ENCODE measurements at places on chromosomes 3 and 15.

DNA sequence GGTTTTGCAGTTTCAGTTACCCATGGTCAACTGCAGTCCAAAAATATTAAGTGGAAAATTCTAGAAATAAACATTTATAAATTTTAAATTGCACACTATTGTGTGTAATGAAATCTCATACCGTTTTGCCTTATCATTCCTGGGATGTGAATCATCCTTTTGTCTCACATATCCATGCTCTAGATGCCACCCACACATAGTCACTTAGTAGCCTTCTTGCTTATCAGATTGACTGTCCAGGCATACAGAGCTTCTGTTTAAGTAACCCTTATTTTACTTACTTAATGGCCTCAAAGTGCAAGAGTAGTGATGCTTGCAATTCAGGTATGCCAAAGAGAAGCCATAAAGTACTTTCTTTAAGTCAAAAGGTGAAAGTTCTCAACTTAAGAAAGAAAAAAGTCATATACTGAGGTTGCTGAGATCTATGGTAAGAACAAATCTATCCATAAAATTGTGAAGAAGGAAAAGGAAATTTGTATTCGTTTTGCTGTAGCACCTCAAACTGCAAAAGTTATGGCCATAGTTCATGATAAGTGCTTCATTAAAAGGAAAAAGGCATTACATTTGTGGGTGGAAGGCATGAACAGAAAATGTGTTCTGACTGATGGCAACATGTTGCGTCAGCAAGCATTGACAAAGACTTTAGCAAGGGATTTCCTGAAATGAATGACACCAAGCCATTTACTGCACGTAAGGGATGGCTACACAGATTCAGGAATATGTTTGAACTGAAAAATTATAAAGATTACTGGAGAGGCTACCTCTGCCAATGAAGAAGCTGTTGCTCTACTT, 43.8 kb downstream of the SPATA16 start:
- DNase-seq = no peak

DNA sequence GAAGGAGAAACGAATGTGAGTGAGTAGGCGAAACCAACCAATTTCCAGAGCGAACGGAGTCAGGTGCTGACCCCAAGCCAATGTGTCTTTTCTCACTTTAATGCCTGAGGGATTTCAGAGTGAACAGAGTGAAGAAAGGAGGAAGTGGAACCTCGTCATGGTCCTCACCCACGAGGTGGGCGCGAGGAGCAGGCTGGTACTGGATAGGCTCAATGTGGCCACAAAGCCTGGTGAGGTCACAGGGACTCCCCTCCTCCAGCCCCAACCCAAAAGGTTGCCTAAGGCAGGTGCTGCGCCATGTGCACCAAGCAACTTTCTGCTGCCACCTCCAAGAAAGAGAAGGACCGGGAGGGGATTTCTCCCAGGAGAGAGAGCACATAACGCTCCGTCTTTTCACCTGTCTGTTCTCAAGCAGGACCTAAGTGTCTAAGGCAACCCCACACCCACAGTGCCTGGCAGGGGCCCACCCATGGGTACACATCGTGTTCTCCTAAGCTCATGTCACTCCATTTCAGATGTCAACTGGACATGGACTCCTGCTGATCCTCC, 3.8 kb downstream of the NRROS start:
- DNase-seq = no peak

DNA sequence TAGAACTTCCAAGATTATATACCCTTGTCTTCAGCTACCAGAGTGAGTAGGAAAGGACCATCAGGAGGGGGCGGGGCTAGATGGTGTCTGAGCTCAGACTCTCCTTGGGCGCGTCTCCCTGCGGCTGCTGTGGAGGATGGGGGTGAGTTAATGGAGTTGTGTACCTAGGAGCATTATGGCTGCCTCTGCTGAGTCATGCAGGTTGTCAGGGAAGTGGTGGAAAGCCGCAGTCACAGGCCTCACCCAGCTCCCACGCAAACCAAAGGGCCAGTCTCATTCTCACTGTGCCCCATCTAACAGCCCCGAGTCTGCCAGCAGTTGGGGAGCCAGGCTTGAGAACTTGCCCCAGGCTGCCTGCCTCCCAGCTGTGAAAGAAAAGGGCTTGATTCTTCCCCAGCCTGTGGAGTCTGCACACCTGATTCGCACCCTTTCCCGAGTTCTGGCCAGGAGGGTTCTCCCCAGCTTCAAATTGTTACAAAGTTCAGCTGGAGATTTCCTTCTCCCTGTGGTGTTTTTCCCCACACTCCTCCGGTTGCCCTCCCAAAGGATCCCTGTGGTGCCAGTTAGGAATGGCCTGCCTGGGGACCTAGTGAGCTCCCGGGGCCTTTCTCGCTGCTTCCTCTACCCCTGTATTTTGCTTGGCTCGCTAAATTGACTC, 143.3 kb downstream of the HCN4 start:
- peak; percentile 25 for DNase-seq

DNA sequence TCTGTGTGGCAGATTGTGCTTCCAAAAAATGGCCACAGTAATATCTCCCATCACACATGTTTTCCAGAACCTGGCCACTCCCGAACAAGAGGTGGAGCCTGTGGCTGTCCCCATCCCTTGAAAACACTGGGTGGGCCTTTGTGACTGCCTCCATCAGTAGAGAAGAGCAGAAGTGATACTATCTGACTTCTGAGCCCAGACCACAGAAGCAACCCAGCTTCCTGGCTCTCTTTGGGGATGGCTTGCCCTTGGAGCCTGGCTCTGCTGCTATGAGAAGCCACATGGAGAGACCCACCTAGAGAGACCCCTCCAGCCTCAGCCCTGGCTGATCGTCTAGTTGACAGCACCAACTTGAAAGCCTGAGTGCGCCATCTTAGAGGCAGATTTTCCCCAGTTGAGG, 39.8 kb upstream of the CMTM8 start:
- no peak for DNase-seq

DNA sequence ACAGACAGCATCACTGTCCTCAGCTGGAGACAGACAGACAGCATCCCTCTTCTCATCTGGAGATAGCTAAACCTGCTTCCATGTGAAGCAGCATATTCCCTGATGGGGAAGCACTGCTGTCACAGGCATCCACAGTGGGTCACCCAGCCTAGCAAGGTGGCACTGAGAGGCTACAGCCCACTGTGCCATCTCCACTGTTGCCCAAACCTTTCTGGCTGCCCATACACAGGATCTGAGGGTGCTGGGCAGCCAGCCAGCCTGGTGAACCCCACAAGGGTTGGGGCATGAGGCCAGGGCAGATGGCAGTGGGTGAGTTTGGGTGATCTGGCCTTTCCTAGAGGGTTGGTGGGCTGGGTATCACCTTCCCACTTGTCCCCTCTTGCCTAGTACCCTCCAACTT, 11.7 kb downstream of the CHST13 start:
- no peak for DNase-seq

DNA sequence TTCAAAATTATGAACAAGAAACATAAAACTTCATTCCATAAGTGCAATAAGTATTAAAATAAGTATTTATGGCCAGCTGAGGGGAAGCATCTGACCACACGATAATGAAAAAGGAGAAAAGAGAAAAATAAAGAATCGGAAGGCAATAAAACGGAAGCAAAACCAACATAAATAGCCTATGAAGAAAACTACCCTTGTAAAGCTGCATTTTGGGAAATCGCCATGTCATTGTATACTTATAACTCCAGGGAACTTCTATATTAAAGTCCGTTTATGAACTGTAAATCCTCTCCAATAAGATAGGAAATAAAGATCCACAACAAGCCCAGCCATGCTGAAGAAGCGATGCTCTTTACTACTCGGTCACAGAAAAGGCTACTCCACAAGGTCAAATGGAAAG, 47.7 kb downstream of the MORC1 start:
- DNase-seq = no peak

- no peak for DNase-seq
These were observed 230.9 kb upstream of the CD96 start for GRCh38 chr3:111311126-111311525.

- DNase-seq = no peak
These were observed 15.3 kb upstream of the EBLN2 start for GRCh38 chr3:73046195-73046594.

DNA sequence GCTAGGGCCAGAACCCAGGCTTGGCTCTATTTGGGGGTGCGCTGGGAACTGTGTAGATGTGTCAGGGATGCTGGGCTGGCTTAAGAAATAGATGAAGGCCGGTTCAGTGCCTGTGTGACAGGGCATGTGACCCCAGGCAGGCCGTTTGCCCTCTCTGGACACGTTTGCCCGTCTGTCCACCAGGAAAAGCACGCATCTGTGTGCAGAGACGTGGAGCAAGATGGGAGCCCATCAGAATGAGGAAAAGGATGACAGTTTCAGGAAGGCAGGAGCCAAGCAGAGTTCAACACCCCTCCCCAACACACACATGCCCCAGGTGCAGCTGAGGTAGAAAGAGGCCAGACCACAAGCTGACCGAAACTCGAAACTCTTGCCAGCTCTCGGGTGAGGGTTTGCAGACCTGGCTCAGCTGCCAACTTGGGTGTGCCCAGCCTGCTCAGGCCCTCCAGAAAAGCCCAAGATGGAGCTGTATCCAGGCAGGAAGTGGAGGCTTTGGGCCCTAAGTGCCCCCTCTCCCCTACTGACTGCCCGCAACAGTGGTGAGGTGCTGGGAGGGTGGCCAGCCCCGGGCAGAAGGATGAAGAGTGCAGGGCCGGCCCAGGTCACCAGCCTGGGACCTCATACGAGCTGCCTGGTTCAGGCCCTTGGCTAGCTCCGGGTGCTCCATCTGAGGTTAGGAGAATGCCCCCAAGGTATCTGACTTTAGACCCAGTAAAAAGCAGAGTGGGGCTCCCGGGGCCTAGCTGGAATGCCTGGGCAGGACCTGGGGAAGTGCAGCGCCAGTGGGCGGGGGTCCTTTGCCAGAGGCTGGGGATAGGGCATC, 10.2 kb upstream of the MESP1 start:
- no peak for DNase-seq

- no peak for DNase-seq
These were observed 15.2 kb downstream of the DAZL start for GRCh38 chr3:16589867-16590624.

GRCh38 chr3:149600634-149601033, 57.2 kb downstream of the WWTR1 start:
- DNase-seq = no peak

DNA sequence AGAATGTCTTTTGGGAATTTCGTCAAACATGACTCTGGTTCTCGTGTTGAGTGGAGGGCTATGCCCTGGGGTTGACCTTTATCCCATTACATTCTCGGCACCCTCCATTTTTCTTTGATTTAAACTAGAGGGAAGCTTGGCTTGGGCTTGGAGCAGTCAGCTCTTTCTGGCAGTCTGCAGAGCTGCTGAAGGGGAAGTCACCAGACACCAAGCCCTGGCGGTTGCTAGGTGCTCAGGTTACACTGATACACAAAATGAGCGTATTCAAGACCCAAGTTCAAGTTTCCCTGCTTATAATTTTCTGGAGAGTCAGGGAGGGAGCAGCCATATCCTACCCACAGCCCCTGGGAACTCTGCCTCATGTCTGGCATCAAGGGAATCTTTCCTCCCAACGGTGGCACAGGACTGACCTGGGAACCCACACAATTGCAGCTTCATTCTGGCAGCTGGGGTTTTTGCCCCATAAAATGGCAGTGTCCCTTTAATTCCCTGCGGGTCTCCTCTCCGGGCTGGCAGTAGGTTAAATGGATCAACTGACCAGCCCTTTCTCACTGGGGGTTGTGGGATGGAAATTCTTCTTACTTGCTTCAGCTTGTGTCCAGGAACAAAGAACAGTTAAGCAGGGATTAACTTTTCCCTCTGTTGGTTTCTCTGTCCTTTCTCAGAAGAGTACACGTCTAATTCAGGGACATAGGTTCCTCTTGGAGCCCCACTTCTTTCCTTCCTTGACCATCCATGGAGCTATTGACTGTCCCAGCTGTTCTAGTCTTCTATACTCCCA, 110.0 kb upstream of the DLG1 start:
- DNase-seq = no peak

Measured in activated CD4-positive, alpha-beta T cell treated with anti-CD3 and anti-CD28 coated beads, Interleukin-2, amount 50 U/mL, for 1 hour (primary cell).